ENCODE measurements at places on chromosomes 3 and 15.

DNA sequence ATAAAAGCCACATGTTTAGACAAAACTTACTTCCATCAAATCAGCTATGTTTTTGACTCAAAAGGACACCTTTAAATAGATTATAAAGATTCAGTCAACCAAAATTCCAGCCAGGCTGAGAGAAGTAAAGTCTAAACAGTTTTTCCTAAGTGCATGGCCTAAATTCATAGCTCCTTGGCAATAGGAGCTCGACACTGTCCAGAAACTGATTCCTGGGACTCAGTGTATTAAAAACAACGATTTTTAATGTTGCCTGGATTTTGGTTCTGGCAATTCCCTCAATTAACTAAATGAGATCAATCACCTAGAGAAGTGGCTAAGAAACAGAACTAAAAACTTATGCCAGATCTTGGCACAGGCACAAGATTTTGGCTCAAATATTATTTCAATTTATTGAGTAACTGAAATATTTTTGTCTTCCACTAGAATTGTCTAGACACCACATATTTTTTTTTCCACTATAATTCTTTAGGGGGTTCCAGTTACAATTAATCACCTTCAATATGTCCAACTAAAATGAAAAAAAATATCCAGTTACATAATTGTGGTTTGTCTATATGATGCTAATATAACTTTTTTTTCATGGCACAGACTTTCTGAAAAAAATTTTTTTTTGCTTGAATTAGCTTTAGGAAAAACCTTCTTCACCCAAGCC is 135.9 kb downstream of the TFDP2 start:
- no peak for DNase-seq

DNA sequence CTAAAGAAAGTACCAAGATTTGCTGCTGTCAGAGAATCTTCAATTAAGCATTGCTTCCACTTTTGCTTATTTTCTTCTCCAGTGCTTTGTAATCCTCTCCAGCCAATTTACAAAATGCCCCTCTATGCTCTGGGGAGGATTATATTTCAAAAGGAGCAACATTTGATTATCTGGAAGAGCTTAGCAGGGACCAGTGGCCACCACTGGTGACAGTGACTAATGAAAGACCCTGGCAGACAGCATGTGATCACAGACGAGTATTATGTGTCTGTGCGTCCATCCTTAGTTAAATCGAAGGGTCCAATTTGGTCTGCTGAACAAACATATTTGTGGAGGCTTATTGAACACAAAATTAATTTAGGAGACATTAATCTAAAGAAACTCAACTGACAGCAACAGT is 152.6 kb downstream of the ZNF621 start:
- DNase-seq: no peak

- DNase-seq: no peak
Measured at GRCh38 chr15:31062310-31062847, 39.1 kb downstream of the TRPM1 start.

DNA sequence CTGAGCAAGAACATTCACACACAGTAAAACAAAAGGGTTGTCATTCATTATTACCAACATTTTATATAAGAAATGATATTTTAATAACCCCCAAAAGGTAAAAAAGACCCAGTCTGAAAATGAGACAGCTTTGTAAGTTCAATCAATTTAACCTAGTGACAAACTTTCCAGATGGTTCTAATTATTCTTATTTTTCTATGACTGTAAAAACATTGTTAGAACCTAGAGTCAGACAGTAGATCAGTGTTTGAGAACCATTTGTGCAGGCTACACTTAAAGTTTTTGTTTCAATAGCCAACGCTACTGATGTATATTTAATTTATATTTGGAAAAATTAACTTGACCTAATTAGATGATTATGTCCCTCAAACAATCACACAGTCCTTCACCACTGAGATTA is 708.4 kb upstream of the CBLB start:
- no peak for DNase-seq

DNA sequence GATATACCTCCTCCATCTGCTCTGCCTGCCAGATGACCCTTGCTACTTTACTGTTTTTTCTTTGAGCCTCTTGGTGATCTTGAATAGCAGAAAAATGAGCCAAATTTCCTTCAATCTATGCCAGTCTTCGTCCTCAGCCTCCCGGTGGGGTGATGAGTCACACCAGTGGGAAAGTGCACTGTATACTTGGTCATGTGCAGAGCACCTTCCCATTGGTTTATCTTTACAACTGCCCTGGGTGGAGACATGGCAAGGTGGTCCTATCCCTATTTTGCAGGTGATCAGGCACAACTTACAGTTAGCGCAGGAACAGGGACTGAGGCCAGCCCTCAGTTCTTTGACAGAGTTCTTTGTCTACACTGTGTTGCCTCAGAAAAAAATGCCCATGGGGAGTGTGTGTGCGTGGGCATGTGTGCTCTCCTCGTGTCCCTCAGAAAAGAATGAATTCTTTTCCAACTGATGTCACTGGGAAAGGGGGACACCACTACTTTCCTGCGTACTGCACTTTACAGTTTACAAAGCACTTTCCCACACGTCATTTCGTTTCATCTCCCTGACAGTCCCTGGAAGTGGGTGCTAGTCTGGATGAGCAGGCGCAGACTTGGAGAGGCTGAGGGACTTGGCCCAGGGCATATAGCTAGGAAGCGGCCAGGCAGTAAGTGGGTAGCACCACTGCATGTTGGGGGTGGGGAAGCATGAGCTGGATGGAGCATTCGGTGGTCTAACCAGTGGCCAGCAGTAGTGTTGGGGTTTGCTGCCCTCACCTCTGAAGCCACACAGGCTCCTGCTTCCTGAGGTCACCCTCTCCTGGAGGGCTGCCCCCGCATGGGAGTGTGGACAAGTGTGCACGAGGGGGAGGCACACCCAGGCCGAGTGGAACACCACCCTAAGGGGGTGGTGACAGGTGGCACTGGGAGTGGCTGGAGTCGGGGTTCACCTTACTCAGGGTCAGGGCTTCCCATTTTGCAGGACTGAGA is 24.1 kb downstream of the SMAD3 start:
- DNase-seq: no peak

GRCh38 chr15:98778960-98779359 is 130.6 kb downstream of the IGF1R start:
- DNase-seq: no peak

DNA sequence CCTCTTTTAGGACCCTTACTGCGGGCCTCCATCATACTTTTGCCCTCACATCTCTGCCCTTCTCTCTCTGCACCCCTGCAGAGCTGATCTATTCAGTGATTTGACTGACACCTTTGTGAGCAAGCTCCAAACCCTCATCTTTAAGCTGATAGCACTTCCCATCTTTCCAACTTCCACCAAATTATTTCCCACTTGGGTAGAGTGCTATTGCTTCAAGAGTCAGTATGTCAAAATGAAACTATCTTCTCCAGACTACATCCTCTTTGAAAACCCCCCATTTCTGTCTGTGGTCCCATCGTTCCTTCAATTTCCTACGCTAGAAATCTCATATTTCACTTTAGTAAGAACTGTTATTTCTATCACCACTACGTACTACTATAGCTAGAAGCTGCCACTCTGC is 19.7 kb downstream of the ZWILCH start:
- no peak for DNase-seq

- no peak for DNase-seq
Measured at GRCh38 chr3:43366885-43367284, 80.5 kb downstream of the SNRK start.

DNA sequence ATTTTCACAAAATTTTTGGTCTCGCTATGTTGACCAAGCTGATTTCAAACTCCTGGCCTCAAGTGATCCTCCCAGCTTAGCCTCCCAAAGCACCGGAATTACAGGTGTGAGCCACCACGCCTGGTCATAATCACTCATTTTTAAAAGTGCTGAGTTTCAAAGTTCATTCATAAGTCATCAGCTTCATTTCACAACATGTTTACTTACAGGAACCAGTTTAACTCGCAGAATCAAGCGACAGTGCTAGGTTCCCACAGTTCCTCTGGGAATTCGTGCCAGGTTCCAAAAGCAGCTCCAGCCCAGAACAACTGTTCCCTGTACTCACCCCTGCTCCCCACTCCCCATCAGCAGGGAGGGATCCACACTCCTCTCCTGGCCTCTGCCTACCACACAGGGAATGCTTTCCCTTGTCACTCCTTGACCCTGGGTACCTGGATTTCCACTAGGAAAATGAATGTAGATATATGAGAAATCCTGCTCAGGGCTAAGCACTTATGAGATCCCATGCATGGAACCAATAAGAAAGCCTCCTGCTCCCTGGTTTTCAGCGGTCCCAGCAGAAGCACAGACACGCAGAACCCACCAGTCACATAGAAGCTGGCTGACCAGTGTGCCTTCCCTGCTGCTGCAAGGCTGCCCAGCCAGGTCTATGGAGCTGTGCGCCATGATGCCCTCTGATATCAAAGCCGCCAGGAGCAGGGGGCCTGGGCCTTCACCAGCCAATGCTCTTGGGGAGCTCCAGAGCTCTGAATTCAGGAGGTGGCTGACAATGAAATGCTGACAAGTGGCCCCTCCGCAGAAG is 72.3 kb downstream of the ITGB5 start:
- DNase-seq: peak; percentile 44

- DNase-seq: no peak
Measured at GRCh38 chr3:25907081-25907480, 117.2 kb downstream of the OXSM start.

DNA sequence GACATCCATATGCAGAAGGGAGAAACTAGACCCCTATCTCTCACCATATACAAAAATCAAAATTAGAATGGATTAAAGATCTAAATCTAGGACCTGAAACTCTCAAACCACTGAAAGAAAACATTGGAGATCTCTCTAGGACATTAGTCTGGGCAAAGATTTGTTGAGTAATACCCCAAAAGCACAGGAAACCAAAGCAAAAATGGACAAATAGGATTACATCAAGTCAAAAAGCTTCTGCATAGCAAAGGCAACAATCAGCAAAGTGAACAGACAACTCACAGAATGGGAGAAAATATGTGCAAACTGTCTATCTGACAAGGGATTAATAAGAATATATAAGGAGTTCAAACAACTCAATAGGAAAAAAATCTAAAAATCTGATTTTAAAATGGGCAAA is 54.8 kb downstream of the MYO9A start:
- DNase-seq: no peak

DNA sequence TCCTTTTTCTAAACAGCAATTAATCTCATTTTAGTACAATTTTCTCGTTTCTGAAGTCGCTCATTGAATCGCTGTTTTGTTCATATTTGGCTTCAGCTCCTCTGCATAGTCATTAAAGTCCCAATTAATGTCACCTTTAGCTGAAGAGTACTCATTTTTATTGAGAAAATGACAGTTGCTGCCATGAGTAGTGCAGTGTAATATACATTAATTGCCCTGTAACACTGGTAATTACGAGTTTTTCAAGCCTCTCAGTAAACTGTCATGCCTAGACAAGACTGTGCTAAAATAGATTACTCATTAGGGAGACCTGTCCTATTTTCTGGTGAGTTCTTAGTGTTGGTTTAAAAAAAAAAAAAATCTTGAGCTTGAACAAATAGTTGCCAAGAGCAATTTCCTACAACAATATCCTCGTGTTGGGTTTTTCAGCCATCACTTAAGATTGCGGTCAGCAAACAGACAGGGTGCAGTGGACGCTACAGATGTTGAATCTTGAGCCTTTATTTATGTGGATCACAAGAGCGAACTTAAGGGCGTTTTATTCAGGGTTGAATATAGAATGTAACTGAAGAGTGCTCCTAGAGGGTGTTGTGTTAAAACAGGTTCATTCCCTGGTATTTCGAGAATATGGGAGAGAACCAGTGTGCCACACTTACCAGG is 176.0 kb downstream of the CDIN1 start:
- DNase-seq: no peak

GRCh38 chr15:68031404-68031803 is 22.7 kb upstream of the PIAS1 start:
- DNase-seq: no peak

DNA sequence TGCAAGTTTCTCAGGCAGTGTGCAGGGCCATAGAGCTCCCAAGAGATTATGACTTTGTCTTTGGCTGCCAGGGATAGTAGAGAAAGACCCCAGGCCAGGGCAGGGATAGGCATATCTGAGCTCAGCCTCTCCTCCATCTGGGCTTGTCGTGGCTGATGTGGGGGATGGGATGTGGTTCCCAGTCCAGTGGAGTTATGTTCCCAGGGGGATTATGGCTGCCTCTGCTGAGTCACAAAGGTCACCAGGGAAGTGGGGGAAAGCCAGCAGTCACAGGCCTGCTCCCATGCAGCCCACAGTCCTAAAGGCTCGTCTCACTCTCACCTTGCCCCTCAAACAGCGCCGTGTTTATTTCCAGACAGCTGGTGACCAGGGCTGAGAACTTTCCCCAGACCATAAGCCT is 354.9 kb downstream of the SI start:
- DNase-seq: peak; percentile 78

DNA sequence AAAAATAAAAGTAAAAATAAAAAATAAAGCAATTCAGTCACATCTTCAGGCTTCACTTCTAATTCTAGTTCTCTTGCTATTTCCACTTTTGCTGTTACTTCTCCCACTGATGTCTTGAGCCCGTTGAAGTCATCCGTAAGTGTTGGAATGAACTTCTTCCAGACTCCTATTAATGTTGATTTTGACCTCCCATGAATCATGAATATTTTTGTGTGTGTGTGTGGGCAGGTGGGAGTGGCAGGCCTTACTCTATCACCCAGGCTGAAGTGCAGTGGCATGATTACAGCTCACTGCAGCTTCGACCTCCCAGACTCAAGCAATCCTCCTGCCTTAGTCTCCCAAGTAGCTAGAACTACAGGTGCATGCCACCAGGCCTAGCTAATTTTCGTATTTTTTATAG is 10.7 kb downstream of the USP4 start:
- DNase-seq: no peak

GRCh38 chr3:116032176-116032575 is 408.9 kb downstream of the GAP43 start:
- DNase-seq: no peak

GRCh38 chr3:36332139-36332538 is 48.2 kb upstream of the STAC start:
- DNase-seq: no peak

- no peak for DNase-seq
Measured at GRCh38 chr3:53166781-53167291, 5.8 kb downstream of the PRKCD start.

GRCh38 chr3:127088511-127089351 is 104.2 kb upstream of the PRR23E start:
- DNase-seq: no peak

DNA sequence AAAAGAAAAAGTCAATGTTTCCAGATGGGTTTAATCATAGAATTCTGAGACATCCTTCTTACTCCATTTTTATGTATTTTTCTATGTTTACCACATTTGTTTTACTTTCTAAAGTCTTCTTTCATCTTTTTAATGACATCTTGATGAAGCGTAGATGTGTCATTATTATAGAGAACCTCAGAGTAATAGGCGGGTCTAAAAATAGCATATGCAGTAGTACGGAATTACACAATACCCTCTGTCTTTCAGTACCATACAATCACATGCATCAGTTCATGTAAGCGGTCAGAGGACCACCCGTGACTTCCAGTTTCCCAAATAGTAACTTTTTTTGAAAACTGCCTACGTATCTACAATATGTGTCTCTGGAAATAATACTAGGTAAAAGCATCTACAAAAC is 224.0 kb downstream of the PLOD2 start:
- no peak for DNase-seq

DNA sequence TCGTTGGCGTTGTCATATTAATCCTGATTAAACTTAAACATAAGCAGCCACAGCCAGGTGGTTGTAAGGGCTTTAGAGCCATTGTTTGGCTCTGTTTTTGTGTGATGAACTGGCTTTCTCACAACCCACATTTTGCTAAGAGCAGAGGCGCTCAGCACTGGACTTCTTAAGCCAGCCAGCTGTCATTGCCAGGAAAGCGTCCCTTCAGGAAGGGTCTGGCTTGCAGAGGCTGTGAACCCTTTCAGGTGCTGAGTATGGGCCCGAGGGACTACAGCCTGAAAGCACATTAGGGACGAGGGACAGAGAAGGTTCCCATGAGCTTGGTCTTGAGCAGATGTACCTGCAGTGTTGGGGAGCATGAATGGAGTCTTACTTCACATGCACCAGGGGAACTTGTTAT is 112.3 kb downstream of the CHCHD6 start:
- DNase-seq: no peak

Measured in DMS53 (cell line).